Placental epithelial cell (primary cell): ENCODE measurements at places on chromosomes 4 and X. TPM values are rescaled to one million over a fixed set of nuclear protein-coding genes. Genes with fewer than 3 reads are reported as not detected.

Gene PARM1
- total RNA-seq = under 0.01 TPM in 2 replicates

Gene RADX
- 0.39 and 0.54 TPM in 2 replicates for total RNA-seq

Gene GUCY2F
- not detected in 2 replicates for total RNA-seq

Gene TEX13C
- not detected in 2 replicates for total RNA-seq

Gene RNF175
- under 0.01 TPM in 1 of 2 replicates, not detected in the other for total RNA-seq

Gene IL13RA1
- 16.9 and 23.5 TPM in 2 replicates for total RNA-seq

Gene SNCA
- 0.11 TPM in 1 of 2 replicates, not detected in the other for total RNA-seq

Gene CT83
- not detected in 2 replicates for total RNA-seq

Gene C4orf54
- total RNA-seq = under 0.01 TPM in 1 of 2 replicates, not detected in the other
